ENCODE measurements at places on chromosomes 12 and 14. TPM values are rescaled to one million over a fixed set of nuclear protein-coding genes. Genes with fewer than 3 reads are reported as not detected.

FOXG1 gene
- total RNA-seq = not detected

LALBA gene
- not detected for total RNA-seq

KRT74 gene
- total RNA-seq = not detected

ARHGEF25 gene
- total RNA-seq = 1.8 TPM

PLXNC1 gene
- total RNA-seq = 0.09 TPM

LHX5 gene
- not detected for total RNA-seq

HSPA2 gene
- total RNA-seq = 2.7 TPM

GNB3 gene
- total RNA-seq = 1.5 TPM

SMARCC2 gene
- 42.2 TPM for total RNA-seq

LMNTD1 gene
- total RNA-seq = 0.45 TPM

ARG2 gene
- total RNA-seq = 15.1 TPM

CDH24 gene
- 15.7 TPM for total RNA-seq

CIROP gene
- not detected for total RNA-seq

BDKRB2 gene
- total RNA-seq = under 0.01 TPM

TESPA1 gene
- total RNA-seq = not detected

RXYLT1 gene
- total RNA-seq = 9.7 TPM

NPAS3 gene
- total RNA-seq = 0.09 TPM

DBX2 gene
- total RNA-seq = not detected

WDHD1 gene
- 13.9 TPM for total RNA-seq

CCDC175 gene
- not detected for total RNA-seq

TAS2R19 gene
- total RNA-seq = 3.4 TPM

SLC17A8 gene
- total RNA-seq = not detected

SDS gene
- not detected for total RNA-seq

GALNT9 gene
- total RNA-seq = 0.36 TPM

RAD9B gene
- 0.38 TPM for total RNA-seq

LTB4R2 gene
- total RNA-seq = 2.9 TPM

KRT86 gene
- 0.85 TPM for total RNA-seq

ERG28 gene
- 3.0 TPM for total RNA-seq

OASL gene
- 0.36 TPM for total RNA-seq

ADAM20 gene
- 1.2 TPM for total RNA-seq

TMEM179 gene
- not detected for total RNA-seq

KTN1 gene
- total RNA-seq = 160 TPM

SMARCD1 gene
- total RNA-seq = 43.6 TPM

TAMALIN gene
- 41.4 TPM for total RNA-seq

POMT2 gene
- 12.5 TPM for total RNA-seq

GPD1 gene
- total RNA-seq = not detected

OR6J1 gene
- total RNA-seq = not detected

All from endothelial cell of coronary artery (primary cell).